IPS-NIHi11 (cell line): ENCODE measurements at places on chromosomes 2 and 18.
A peak's percentile ranks its signal among the peaks of the same experiment; 100 is the strongest.

DNA sequence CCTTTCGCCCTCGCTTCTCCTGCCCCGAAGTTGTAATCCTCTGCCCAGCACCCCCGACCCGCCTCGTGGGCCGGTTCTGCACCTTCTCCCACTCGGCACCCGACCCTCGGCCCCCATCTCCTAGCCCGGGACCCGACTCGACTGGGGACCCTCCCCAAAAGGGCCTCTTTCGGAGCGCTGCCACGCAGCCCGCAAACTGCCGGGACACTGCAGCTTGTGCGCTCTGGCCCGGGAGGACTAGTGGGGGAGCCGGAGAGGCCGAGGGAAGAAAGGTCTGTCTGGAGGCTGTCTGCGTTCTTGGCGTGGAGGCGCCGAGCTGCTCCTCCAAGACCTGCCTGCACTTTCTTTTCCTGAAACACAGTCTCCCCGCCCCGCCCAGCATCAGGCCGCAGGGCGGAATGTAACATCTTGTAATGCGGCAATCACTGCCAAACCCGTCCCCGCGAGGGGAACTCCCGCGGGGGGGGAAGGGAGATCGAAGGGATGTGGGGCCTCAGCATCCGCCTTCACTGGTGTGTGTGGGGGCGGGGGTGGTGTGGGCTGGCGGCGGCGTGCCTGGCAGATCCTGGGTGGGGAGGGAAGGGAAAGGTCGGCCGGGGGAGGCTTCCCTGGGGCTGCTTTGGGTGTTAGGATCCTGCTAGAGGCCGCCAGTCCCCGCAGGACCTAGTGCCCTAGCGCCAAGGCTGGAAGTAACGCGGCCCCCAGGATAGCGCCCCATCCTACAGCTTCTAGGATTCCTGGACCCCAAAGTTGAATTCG lies 7.4 kb downstream of the DLX2 start:
- DNase-seq, result peak; percentile 65

- no peak for DNase-seq
These were observed 43.7 kb downstream of the COA5 start for GRCh38 chr2:98564541-98565132.

DNA sequence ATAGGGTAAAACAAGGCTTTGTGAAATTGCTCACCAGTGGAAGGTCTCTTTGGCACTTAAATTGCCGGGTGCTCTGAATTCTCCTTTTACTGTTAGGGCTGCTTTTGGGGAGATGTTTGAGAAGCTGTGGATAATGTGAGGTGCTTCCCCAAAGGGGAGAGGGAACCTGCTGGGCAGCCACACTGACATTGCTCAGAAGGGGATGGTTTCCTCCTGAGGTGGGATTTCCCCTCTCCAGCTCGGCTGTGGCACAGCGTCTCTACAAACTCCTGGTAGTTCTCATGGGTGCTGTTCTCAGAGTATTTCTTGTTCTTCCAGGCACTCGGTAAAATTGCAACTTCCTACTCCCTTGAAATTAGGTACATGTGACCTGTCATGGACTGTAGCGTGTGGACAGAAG lies 124.2 kb downstream of the LPIN1 start:
- no peak for DNase-seq

GRCh38 chr2:143499061-143499460 lies 369.8 kb downstream of the ARHGAP15 start:
- DNase-seq, result no peak

GRCh38 chr18:13235421-13235831 lies 16.9 kb downstream of the LDLRAD4 start:
- DNase-seq, result no peak

GRCh38 chr18:65735155-65735554 lies 15.7 kb upstream of the CDH7 start:
- DNase-seq, result no peak

- no peak for DNase-seq
These were observed 8.6 kb downstream of the KANSL1L start for GRCh38 chr2:210162466-210163124.

DNA sequence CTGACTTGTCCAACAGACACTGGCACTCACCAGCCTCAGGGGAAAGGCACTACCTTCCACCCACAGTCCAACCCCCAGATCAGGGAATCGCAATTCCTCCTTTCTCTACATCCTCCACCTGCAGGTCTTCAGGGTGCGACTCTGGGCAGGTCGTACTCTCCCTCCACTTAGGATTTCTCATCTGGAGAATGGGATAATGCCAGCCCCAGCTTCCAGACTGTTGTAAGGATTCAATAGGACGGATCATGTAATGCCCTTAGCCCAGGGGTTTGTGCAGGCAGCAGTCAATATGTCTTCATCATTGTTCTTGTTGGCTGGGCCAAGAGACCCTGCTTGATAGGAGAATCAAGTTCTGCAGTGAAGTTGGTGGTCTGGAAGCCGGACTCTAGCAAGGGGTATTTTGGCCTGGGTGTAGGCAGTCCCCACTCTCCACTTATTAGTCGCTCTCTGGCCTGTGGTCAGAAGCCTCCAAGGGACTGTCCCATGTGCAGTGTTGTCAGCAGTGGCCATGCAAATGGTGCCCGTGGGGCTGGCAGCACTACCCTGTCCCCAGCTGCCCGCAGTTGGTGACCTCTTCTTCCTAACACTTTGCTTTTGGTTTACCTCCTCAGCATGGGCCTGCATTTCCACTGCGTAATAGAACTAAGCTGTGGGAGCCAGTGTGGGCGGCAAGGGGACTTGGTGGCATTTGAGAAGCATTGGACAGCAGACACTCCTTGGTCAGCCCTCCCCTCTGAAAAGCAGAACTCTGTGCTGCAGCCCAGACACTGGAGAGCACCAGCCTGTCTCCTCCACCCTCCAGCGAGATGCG lies 172.4 kb upstream of the HS6ST1 start:
- no peak for DNase-seq

- DNase-seq, result no peak
These were observed 797.0 kb downstream of the METTL4 start for GRCh38 chr18:1774261-1774660.

GRCh38 chr2:33210626-33211025 lies 263.9 kb downstream of the LTBP1 start:
- peak; percentile 39 for DNase-seq

DNA sequence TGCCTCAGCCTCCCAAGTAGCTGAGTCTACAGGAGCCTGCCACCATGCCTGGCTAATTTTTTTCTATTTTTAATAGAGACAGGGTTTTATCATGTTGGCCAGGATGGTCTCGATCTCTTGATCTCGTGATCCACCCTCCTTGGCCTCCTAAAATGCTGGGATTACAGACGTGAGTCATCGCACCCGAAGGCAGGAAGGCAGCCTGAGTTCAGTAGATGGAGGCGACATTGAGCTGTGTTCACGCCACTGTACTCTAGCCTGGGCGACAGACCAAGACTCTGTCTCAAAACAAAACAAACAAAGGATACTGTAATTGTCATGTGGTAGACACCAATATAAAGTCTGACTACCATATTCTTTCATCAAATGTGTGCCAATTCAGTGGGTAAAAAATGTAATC lies 500.9 kb upstream of the DSEL start:
- no peak for DNase-seq

DNA sequence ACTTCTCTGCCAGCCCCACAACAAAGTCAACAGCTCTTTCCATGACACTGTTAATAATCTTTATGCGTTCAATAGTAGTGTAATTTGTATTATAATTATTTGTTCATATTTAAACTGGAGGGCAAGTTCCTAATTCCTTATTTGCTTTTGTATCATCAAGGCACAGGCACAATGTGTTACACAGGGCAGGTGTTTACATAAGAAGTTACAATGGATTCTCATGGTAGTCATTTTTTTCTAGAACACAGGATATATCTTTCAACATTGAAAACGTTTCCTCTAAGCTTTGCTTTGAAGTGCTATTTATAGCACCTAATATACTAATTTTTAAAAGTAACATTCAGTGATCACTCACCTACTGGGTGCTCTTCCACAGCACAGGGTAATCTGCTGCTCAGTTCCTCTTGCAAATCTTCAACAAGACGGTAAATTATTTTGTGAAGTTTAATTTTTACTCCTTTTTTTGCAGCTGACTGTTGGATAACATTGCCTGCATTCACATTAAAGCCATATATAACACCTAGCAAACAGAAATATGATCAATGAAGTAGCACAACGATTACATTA lies 7.3 kb downstream of the RPS27A start:
- no peak for DNase-seq

GRCh38 chr2:113282747-113283533 lies 4.2 kb upstream of the PAX8 start:
- DNase-seq, result peak; percentile 46

DNA sequence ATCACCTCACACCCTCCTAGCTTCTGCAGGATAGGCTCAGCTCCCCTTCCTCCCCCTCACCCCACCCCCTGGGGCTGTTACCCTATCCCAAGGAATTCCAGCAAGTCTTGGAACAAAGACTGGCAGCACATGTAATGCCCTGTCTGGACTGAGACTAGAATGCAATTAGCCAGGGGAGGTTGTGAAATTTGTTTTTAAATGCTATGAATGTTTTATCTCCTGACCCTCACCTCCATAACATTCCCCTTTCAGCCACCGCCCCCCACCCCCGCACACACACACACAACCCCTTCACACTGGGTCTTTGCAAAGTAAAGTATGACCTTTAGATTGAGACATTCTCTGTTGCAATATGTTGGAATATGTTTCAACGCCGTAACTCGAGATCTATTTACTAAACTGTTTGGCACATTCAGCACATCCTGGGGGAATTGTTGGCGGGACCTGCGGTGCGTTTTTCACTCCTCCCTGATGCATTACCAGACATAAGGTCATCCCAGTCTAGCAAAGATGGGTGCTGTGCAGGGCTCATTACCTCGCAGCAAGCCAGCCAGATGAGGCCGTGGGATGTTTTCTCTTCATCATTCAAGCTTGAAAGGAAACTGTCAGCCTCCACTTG lies 290.7 kb upstream of the SLC14A2 start:
- DNase-seq, result peak; percentile 67

- DNase-seq, result no peak
These were observed 122.0 kb upstream of the MYCN start for GRCh38 chr2:15818318-15818753.

- no peak for DNase-seq
These were observed 311.5 kb downstream of the CDH2 start for GRCh38 chr18:27865431-27865830.

- no peak for DNase-seq
These were observed 26.0 kb downstream of the MAP3K20 start for GRCh38 chr2:173101687-173102086.

- DNase-seq, result no peak
These were observed 58.8 kb downstream of the FECH start for GRCh38 chr18:57527556-57528229.
